ENCODE measurements at places on chromosomes 4 and X. TPM values are rescaled to one million over a fixed set of nuclear protein-coding genes. Genes with fewer than 3 reads are reported as not detected.

FHDC1 gene
- 0.50 TPM for total RNA-seq

ZXDB gene
- 5.3 TPM for total RNA-seq

AMER1 gene
- total RNA-seq, result 3.6 TPM

FAT1 gene
- total RNA-seq, result 67.8 TPM

HEPH gene
- 35.0 TPM for total RNA-seq

GPRASP1 gene
- total RNA-seq, result 15.4 TPM

TXK gene
- 0.62 TPM for total RNA-seq

FAM47E gene
- 2.9 TPM for total RNA-seq

INTS6L gene
- total RNA-seq, result 11.0 TPM

ADGRL3 gene
- total RNA-seq, result 4.9 TPM

CYBB gene
- total RNA-seq, result 75.1 TPM

RHOXF2 gene
- not detected for total RNA-seq

PLRG1 gene
- total RNA-seq, result 51.0 TPM

F8 gene
- 53.6 TPM for total RNA-seq

LANCL3 gene
- 0.06 TPM for total RNA-seq

SYTL4 gene
- 3.6 TPM for total RNA-seq

PWWP3B gene
- 3.2 TPM for total RNA-seq

TLL1 gene
- total RNA-seq, result 2.4 TPM

CYLC1 gene
- total RNA-seq, result not detected

GJB1 gene
- total RNA-seq, result not detected

GAGE12F gene
- total RNA-seq, result not detected

All from left cardiac atrium (tissue), 4 donors.